Natural killer cell (primary cell): ENCODE measurements at places on chromosomes 3 and 15. TPM values are rescaled to one million over a fixed set of nuclear protein-coding genes. Genes with fewer than 3 reads are reported as not detected.

GRCh38 chr15:61890106-61890505 lies 170.1 kb downstream of the VPS13C start:
- no peak for DNase-seq

DNA sequence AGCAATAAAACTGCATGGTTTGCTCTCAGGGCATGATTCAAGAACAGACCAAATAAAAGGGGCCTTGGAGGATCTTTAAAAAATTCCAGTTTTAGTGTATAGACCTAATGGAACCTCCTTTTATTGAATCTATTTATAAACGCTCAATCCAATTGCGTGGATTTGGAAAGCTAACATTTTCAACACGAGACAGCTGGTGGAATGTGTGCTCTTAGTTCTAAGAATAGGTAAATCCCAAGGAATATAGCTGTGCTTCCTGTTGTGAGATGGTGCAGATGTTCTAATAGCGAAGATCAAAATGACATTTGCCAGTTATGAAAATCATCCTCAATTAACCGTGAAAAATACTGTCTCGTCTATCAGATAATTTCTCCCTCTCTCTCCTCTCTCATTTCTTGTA lies 192.5 kb downstream of the ATP10A start:
- DNase-seq = no peak

DNA sequence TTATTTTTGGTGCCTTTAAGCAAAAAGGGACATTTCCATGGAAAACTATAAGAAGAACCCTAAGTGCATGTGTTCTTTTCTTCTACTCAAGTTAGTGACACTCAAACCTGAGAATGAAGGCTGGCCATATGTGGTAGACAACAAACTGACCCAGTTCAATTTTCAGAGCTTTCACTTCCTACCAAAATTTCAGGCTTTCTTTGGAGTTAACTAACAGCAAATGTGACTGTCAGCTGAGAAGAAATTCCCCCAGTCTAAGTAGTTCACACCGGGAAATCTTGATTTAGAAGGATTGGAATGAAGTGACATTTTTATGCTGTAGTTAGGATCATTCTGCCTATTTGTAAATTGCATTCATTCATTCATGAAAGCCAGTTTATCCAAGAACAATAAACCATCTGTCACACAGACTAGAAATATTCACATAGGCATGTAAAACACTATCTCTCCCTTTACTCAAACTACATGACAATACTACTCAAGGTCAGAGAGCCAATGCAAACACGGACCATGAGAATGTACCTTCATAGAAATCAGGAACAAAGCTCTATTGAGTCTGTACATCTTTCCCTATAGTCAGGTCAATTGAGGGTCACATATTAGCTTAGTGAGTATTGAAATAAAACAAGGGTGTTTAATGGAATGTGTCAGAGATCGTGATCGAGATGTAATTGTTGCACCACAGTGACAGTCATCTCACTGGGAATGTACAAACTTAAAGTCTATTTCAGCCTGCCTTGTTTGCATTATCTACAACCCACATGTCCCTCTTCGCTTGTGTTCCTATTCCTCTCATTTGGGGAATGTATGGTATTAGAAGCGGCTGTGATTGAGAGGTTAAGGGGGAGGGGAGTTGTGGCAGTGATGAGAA lies 113.8 kb upstream of the TGFBR2 start:
- no peak for DNase-seq

DNA sequence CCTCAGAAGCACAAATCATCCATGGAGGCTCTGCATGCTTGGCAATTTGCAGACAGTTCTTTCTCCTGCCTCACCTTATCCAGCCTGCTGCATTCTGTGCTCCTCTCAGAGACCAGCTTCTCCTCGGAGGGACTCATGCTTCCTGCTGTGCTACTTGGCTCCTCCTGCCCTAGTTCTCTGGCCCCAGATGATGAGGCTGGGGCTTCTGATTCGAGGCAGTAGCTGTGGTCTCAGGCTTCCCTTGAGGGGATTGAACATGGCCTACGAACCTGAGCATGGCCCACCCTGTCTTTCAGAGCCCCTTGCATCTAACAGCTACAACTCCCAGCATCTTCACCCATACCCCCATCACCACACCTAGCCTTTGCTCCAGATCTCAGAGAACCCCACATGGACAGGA lies 6.7 kb downstream of the VIPR1 start:
- no peak for DNase-seq

RTP1 gene
- not detected for total RNA-seq

- no peak for DNase-seq
Observed at GRCh38 chr3:125136515-125136914, 76.0 kb downstream of the SLC12A8 start.

- peak; percentile 66 for DNase-seq
Observed at GRCh38 chr3:98573181-98573728, 20.2 kb downstream of the CPOX start.

DNA sequence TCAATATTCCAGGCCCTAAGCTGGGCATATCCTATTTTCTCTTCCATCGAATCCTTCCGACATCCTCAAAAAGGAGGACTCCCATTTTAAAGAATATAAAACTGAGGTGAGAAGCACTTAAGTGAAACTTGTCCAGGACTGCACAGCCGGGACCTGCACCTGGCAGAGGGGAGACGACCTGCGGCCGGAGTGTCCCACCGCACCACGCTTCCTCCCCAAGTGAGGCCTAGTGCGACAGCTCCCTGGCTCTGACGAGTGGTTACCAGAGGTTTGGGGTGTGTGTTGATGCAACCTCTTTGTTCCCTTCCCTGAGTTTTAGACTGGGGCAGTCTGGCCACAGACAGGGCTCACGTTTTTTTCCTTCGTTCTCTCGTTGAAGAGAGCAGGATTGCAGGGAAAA lies 24.9 kb upstream of the ATP2B2 start:
- DNase-seq = no peak

ARPP21 gene
- total RNA-seq = not detected

DNA sequence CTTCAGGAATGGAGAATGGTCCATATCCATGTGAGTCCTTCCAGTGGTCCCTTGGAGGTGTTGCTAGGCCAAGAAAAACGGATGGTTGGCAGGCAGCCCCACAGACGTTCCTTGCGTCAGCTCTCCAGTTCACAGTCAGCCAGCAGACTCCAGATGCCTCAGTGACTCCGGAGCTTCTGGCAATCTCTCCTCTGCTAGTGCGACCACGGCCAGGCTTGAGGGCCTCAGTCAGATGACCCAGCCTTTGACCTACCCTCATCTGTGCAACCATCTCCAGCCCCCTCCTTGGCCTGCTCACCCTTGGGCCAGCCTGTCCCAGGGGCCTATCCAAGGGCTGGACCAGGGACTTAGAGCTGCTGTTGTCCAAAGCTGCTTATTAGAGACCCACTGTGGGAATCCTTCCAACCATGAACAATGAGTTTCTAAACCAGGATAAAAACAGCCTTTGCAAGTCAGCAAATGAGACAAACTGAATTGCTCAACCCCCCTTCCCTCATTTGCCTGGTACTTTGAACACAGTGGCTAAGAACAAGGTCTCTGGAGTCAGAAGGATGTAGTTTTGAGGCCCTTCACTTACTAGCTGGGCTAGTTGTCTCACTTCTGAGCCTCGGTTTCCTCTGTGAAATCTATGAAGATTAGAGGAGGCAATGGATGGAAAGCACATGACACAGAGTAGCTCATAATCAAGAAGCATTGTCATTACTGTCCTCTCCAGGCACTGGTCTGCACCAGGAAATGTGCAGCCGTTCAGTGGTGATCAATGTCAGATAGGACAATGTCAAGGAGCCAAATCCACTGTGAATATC lies 44.8 kb downstream of the ANP32A start:
- DNase-seq = no peak

GRCh38 chr15:85457392-85457968 lies 77.1 kb downstream of the AKAP13 start:
- no peak for DNase-seq

MME gene
- total RNA-seq = not detected

DNA sequence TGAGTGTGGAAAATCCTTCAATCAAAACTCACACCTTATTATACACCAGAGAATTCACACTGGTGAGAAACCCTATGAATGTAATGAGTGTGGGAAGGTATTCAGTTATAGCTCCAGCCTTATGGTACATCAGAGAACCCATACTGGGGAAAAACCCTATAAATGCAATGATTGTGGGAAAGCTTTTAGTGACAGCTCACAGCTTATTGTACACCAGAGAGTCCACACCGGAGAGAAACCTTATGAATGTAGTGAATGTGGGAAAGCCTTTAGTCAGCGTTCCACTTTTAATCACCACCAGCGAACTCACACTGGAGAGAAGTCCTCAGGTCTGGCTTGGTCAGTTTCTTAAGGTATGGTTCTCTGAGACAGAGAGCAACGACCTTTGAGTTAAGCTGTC lies 13.7 kb upstream of the ZNF660 start:
- no peak for DNase-seq

FSIP1 gene
- 1.8 TPM for total RNA-seq

POLQ gene
- 1.2 TPM for total RNA-seq

CAPN3 gene
- 6.8 TPM for total RNA-seq

DNA sequence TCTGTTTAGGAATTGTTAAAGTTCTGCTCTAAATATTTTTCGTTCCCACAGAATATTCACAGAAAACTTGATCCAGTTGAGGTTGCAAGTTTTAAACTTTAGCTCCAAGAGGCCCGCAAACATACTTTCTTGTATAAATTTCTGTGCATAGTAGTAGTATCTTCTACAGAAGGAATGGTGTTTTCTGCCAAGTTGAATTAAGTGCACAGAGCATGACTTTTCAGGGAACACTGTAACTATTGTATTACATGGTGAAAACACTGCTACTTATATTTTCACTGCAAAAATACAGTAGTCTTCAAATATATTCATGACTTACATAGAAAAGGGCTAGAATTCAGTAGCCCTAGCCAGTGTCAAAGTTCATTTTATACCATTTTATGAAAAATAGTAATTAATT lies 67.0 kb downstream of the SUCNR1 start:
- DNase-seq = no peak

DNA sequence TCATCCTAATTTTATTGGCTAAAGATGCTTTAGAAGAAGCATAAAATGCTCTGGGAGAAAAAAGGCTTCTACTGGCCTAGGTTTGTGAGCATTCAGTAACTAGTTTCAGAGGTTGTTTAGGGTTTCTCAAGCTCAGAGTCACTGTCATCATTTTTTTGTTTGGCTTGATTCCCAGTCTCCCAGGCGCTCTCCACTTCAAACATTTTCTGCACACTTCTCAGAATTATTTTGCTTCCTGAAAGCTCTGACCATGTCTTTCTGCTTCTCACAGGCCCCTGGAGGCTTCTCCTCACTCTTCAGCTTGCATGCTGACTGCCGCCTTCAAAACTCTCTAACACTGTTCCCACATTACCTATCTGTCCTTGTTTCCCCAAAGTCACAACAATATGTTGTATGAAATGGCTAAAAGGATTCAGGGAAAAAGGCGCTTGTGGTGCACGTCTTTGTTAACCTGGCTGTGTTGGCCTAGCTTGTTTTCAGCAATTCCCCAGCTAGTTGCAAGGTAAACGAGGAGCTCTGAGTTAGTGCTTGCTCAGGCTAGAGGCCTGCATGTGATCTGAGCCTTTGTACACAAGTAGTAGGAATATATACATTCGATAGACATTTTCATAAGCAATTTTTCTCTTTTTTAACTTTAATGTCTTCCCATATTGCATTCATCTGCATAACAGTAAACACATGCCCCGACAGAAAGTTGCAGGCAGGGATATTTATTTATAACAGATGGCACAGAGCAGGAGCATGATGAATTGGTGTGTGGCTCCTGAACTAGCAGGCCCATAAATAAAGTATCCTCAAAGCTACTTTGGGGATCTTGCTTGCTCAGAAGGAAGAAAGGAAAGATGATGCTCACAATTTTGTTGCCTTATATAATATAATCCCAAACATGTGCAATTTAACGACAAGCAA lies 129.2 kb upstream of the DPH6 start:
- DNase-seq = no peak

GRCh38 chr3:52001443-52001974 lies 5.8 kb upstream of the RPL29 start:
- DNase-seq = peak; percentile 85

ROBO2 gene
- total RNA-seq = not detected
